Activated T-cell treated with anti-CD3 and anti-CD28 coated beads, Interleukin-2, amount 50 U/mL, for 24 hours (primary cell): ENCODE measurements at places on chromosomes 2 and 18.

DNA sequence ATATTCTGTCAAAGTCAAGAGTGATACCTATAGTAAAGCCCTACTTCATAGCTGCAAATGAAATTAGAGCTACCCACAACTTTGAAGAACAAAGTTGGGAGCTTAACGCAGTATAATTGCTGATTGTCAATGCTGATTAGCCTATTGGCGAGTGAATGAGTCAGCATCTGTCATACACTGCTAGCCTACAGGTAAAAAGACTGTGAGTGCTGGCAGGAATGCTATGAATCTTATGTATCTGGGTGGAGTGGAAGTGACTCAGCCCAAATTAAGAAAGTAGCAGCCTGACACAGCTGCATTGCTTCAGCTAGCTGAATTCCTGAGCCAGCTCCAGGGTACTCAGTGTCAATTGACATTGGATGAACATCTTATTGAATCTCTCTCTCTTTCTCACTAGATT is 179.4 kb upstream of the DCC start:
- H3K36me3 ChIP-seq = no peaks in the 10 kb centered on the region
- H3K4me1 ChIP-seq = no peaks in the 10 kb centered on the region
- no peak overlapping the region for H3K4me3 ChIP-seq
- no peaks in the 10 kb centered on the region for H3K27me3 ChIP-seq
- H3K27ac ChIP-seq = no peak overlapping the region
- DNase-seq = no peak

DNA sequence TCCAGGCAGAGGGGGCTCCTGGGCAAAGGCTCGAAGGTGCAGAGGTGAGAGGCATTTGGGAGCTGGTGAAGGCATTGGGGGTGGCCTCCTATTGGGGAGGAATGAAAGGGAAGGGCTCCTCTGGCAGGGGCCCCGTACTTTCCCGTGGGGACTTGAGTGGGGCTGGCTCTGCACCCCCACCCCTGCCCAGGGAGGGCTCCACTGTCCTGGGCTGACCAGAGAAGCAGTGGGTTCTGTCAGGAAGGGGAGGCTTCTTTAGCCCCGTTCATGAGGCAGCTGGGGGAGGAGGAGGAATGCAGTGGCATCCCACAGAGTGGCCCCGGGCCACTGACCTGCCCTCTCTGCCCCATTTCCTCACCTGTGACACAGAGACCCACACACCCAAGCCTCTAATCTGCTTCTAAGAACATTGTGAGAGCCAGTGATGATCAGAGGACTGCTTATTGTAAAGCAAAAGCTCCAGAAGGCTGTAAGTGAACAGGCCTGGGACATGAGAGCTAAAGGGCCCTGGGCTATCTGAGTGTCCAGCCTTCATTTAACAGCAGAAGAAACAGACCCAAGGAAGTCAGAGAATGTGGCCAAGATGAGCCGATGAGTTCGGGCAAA is 38.6 kb upstream of the GPAT2 start:
- no peak overlapping the region for H3K4me3 ChIP-seq
- H3K27ac ChIP-seq = no peak overlapping the region
- H3K27me3 ChIP-seq = no peaks in the 10 kb centered on the region
- DNase-seq = no peak
- no peaks in the 10 kb centered on the region for H3K36me3 ChIP-seq

DNA sequence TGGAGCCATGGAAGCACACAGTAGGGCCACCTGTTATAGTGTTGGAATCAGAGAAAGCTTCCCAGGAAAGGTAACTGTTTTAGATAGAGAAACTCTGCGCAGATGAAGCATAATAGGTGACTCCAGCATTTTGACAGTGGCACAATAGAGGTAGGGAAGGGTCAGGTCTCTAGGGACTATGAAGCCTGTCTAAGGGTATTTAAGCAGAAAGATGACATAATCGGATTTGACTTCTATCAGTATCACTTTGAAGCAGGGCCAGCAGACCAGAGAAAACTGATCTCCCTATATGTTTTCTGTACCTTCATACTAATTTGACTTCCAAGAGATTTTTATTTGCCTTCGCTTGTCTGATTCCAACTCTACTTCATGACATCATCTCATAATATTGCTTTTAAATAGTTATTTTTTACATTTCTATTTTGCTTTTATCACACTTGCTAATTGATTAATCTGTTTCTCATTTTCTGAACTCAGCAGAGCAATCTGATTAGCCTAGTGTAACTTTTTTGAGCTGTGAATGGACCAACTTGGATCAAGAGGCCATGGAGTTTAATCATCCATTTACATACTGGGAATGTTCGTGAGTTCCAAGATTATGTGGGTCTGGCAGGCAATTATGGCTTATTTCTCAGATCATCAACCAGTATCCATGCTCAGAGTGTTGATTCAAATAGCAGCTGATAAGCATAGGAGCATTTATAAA is 8.4 kb upstream of the HIBCH start:
- no peak for DNase-seq
- H3K4me1 ChIP-seq = peaks cover 5% of the 10 kb centered on the region

GRCh38 chr18:38526922-38527321 is 961.3 kb upstream of the CELF4 start:
- H3K4me3 ChIP-seq = no peak overlapping the region
- no peak overlapping the region for H3K27ac ChIP-seq
- no peaks in the 10 kb centered on the region for H3K27me3 ChIP-seq
- H3K36me3 ChIP-seq = no peaks in the 10 kb centered on the region
- DNase-seq = no peak

DNA sequence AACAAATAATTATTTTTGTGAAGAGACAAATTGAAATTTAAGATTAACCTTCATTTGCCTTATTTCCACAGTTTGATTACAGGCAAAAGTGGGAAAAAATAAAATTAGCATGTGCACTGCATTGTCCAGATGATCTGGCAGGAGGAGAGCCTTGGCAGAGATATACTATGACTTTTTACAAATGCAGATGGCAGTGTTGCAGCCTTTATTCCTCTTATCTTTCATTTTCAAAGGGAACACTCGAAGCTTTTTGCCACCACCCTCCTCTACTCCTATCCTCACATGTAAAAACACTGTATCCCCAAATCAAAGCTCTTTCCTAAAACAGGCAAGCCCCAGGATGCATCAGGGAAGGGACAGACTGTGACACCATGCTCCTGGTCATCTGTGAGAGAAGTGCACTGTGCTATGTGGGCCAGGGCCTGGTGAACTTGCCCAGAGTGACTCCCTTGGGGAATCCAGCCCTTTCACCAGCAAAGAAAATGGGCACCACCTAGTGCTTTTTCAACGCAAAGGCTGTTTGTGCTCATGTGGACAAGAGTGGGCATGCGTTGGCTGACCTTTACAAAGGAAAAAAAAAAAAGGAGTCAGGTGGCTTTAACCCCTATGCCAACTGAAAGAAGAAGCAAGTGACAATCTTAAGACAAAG is 74.7 kb upstream of the ETAA1 start:
- no peaks in the 10 kb centered on the region for H3K36me3 ChIP-seq
- no peak overlapping the region for H3K4me3 ChIP-seq
- no peaks in the 10 kb centered on the region for H3K4me1 ChIP-seq

- DNase-seq = no peak
- no peaks in the 10 kb centered on the region for H3K4me1 ChIP-seq
These were observed 58.2 kb upstream of the ST6GAL2 start for GRCh38 chr2:106944215-106944614.

- peaks cover 79% of the 10 kb centered on the region for H3K4me1 ChIP-seq
- H3K27ac ChIP-seq = no peak overlapping the region
- H3K27me3 ChIP-seq = peaks cover 4% of the 10 kb centered on the region
- H3K36me3 ChIP-seq = peaks cover 36% of the 10 kb centered on the region
These were observed 33.3 kb downstream of the IL1R2 start for GRCh38 chr2:102025016-102025501.
